Stimulated activated CD8-positive, alpha-beta memory T cell treated with anti-CD3 and anti-CD28 coated beads, Interleukin-4, amount 100 ng/mL, for 24 hours (primary cell): ENCODE measurements at places on chromosomes 2 and 18.

DNA sequence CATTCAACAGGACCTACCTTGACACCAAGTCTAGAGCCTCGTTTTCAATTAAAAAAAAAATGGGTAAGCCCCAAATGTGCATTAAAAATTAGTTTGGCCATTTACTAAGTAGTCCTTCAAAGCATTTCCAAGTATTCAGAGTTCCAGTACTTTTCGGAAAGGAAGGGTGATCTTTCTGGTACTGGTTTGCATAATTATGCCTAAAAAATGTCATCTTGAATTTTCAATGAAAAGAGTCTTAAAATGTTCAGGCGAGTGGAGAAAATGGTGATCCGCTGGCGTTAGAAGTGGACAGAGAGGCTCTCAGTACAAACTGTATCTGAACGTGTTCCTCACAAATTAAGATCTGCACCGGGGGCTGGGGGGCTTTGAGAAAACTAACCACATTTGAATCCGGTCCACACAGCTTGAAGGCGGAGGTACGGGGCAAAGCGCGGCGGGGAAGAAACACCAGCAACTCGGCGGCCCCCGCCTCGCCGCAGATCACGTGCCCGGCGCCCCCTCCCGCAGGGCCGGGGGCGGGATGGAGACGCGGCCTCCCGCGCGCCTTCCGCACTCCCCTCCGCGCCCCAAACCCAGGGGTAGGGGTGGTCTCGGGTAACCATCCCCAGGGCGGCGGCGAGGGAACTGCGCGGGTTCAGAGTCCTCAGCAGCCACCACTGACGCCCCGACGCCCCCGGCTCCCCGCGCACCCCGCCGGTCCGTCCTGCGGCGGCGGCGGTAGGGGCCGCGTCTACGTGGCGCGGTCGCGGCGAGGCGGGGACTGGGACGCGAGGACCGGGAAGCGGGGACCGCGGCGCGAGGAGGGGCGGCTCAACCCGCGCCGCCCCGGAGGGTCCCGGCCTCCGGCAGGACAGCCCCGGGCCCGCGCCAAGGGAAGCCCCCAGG, 564 bp downstream of the LPIN2 start:
- peak; percentile 23 for DNase-seq

DNA sequence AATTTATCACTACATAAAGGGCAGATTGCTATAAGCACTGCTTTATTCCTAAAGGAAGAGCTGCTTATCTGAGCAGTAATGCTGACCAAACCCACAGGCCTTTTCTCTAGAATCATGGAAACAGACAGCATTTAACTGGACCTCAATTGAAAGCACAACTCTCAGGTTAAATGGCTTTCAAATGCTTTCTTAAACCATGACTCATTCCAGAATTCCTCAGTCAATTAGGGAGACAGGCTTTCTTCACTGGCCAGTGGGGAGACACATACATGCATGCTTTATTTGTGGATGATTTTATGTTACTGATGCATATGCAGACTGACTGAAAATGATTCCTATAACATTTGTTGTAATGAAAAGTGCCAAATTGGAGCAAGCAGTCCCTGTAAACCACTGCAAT, 114.6 kb downstream of the ACVR1 start:
- no peak for DNase-seq

DNA sequence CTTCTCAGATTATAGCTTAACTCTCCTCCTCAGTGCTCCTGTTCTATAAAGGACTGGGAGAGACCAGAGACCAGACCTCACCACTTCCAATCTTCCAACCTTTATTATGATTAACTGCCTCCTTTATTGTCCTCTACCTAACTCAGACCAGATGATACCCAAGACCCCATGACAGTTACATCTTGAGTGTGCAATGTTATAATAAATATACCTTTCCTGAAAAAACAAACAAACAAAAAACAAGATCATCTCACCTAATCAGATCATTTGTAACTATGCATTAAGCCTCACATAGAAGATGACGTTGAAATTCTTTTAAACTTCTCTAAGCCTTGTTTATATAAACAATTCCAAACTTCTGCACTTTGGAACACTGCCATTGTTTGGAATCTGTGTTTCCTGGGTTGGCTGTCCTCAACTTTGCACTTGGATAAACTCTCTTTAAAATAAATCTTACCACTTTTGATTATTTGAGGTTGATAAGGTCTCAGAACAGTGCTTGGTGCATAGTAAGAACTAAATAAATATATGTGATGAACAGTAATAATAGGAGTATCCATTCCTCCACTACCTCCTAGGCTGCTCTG, 342.7 kb downstream of the TDRD15 start:
- no peak for DNase-seq

GRCh38 chr2:126950504-126950903, 51.8 kb downstream of the TEX51 start:
- no peak for DNase-seq

GRCh38 chr2:102005989-102006885, 14.5 kb downstream of the IL1R2 start:
- no peak for DNase-seq

DNA sequence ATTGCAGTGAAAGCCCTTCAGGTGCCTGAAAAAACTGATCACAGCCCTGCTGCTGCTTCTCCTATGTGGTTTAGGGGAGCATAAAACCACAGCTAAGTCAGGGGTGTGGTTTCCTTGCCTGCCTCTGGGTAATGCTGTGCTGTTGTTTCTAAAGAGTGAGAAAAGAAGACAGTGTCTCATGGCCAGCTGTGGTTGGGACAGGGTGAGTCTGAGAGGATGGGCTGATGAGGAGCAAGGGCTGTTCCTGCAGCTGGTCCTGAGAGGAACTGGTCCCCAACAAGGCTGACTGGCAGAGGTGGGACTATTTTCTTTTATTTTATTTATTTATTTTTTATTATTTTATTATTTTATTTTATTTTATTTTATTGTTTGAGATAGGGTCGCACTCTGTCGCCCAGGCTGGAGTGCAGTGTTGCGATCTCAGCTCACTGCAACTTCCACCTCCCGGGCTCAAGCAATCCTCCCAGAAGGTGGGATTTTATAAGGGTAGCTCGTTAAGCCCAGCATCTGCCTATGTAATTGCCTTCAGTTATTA, 236.7 kb downstream of the FHOD3 start:
- no peak for DNase-seq

GRCh38 chr2:156189143-156189542, 143.4 kb downstream of the NR4A2 start:
- DNase-seq: no peak

GRCh38 chr2:115115135-115115534, 672.7 kb downstream of the DPP10 start:
- no peak for DNase-seq

- DNase-seq: no peak
Measured at GRCh38 chr2:231523451-231524285, 6.6 kb downstream of the NMUR1 start.

DNA sequence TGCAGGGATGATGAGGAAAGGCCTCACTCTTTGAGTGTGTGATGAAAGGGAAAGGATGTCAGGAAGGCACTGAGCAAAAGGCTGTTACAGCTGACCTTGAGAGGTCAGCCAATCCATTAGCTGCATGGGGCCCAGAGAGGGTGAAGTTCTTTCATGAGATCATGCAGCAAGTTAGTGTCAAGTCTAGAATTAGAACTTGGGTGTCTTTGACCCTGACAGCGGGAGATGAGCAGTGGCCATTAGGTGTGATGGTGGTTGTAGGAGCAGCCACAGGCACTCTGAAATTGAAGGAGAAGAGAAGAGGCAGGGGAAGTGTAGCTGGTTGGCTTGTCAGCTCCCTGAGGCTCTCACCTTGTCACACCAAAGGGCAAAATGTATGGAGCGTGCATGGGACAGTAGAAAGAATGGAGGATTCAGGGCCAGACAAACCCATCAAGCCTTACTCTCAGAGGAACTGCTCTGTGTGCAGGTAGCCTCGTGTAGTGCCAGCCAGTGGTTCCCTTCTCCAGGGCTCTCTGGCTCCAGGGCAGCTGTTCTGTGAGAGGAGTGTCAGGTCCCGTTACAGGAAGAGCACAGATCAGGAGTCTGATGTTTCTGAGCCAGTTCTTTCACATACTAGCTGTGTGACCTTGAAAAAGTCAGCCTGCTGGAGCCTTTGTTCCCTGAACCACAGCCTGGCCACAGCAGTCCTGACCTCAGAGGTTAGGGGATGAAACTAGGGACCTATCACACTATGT, 35.9 kb downstream of the MAP4K4 start:
- no peak for DNase-seq

DNA sequence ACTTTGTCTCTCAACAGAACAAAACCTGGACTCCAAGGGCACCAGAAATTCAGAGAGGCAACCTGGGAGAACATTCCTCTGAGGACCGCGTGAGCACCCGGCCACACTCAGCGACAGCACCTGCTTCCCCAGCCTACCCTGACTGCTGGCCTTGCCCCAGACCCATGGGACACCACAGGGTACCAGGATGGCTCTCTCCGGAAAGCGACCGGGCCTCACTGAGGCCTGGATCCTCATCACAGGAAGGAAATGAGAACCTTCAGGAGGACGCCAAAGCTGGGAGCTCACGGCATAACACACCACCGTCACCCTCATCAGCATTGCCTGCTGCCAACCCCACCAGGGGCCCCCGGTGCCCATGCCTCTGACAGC, 38.9 kb downstream of the HS6ST1 start:
- DNase-seq: no peak

DNA sequence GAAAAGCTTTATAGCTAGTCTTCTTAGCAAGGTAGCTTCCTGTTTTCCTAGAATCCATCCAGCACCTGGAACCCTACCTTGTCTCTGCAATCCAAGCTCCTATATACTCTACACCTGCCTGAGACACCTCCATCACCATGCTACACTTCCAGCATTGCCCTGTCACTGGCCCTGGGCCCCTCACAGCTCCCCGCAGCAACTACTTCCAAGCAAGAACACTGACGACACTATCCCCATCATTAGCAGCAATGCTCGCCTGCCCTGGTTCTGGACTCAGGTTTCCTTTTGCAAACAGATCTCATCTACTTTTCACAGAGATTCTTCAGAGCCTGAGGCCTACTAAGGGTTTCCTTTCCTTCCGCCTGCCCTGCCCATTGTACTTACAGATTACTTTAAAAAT, 121.1 kb downstream of the DTNB start:
- DNase-seq: no peak

DNA sequence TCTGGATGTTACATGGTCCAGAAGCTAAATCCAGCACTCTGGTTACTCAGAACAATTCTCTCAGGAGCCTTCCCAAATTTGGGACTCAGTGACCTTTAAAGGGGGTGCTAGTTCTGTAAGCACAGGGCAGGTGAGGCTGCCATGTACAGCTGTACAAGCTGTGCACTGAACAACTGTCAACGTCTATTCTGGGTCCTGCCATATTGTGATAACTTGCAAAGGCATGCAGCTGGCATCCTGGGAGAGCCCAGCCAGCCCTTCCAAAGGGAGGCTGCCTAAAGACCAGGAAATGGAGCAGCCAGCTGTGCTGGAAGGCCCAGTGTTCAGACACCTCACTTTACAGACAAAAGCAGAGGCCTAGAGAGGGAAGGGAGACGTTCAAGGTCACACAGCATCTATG, 204.8 kb downstream of the KLHL29 start:
- DNase-seq: no peak

- no peak for DNase-seq
Measured at GRCh38 chr18:40874233-40874632, 1080.8 kb upstream of the PIK3C3 start.

GRCh38 chr18:53796040-53796729, 428.3 kb downstream of the MBD2 start:
- no peak for DNase-seq

DNA sequence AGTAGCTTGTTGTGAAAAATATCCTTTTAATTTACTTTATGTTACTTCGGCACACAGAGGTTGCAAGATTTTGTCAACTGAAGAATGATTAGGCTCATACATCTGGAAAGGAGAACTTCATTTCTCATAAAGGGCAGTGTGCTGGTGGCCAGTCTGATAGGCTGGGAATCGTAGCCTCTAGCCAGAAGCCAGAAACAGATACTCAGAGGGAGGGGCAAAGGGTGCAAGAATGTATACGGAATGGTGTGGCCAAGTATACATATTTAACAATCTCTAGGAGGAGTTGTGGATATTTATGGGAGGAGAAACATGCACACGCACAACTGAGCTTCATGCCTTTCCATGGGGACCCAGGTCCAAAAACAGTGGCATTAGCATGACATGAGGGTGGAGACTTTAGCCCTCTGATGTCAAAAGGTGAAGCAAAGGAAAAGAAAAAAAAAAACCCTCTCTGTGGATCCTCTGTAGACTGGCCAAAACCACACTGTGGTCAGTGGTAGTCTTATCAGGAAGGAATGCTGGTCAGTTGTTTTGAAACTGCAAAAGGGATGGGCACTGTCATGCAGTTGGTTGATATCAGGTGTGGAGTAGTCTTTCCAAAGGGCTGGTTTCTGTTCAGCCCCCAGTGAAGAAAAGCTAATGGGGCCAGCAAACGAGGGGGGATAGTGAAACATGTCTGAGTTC, 34.9 kb upstream of the APCDD1 start:
- no peak for DNase-seq

GRCh38 chr2:48449073-48449840, 80.7 kb upstream of the STON1 start:
- no peak for DNase-seq

DNA sequence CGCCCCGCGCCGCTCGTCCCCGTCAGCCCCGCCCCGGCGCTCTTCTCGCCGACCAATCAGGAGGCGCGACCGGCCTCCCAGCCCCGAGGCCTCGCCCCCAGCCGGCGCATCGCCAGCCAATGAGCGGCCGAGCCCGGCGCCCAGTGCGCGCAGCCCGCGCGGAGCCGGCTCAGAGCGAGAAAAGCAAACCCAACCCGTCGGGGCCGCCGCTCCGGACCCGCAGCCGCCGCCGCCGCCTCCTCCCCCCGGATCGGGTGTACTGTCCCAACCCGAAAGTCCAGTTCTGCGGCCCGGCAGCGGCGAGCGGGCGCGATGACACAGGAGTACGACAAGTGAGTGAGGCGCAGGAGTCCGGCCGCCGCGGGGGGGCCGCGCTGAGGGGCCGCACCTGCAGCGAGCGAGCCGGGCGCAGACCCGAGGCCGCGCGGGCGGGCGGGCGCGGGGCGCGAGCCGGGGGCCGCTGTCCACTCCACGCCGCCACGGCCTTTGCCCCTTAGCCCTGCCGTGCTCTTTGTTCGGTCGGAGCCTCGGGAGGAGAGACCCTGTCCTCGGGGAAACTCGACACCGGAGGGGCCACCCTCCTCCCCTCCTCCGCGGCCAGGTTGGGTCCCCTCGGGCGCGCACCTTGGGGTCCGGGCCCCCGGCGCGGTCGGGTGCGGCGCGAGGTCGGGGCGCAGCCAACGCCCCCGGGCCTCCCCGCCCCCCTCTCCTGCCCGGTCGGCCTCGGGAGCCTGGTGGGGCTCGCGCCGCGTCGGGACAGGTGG, at the start of gene GRHL1:
GRHL1 (plus strand) TSS at position 172 of the 764 bp plus-strand sequence; CDS start at position 313, 141 bp downstream.
- DNase-seq: peak; percentile 87

DNA sequence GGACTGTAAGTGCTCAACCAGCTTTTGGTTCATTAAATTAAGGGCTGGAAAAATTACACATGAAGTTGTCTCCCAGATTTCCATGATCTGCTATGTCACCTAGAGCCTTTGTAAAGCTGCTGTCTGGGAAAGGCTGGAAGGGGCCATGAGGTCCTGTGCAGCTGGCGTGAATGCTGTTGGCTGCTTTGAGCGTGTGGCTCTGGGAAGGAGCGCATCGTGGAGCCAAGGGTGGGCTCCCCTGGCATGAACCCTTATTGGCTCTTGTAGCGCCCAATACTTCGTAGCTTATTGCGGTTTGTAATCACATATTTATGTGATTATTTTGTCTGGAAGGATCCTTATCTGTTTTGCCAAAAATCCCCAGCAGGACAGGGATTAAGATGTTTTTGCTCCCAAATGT, 70.5 kb upstream of the LMAN1 start:
- no peak for DNase-seq
